MCF 10A (cell line): ENCODE measurements at places on chromosomes 5 and 9.

DNA sequence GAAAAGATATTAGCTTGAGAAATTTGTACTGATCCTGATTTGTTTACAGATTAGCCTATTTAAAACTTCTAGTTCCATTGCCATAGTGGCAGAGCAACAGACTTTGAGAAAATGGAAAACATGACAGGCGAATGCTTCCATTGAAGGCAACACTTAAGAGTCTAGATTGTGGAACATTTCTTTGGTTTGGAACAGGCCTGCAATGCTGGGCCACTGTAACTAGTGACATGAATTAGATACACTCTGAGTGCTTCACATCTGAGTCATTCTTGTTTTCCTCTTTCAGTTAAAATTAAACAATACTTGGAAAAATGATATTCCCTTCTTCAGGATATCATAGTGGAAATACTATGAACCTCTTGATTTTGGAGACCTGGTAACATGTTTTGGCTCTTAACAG lies 453.6 kb upstream of the TUSC1 start:
- DNase-seq: no peak

DNA sequence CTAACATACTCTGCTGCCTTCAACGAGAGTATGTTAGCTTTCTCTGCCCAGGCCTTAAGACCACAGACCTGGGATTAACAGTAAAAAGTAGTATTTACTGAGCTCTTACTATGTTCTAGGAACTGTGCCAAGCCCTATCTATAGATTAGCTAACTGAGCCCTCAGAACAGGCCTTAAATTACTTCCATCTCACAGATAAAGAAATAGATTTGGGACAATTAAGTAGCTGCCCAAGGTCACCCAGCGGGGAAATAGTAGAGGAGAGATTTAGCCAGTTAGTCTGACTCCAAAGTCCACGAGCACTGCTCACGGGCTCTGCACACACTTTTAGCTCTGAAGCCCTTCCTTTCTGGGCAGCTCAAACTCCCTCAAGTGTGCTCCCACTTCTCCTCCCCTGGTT lies 64.5 kb upstream of the EQTN start:
- DNase-seq: no peak

- DNase-seq: peak; percentile 62
Observed at GRCh38 chr5:32687499-32687831, 23.7 kb upstream of the NPR3 start.

- no peak for DNase-seq
Observed at GRCh38 chr5:151661968-151662732, 24.6 kb downstream of the SPARC start.

- no peak for DNase-seq
Observed at GRCh38 chr9:132733260-132733815, 63.1 kb downstream of the GTF3C4 start.

DNA sequence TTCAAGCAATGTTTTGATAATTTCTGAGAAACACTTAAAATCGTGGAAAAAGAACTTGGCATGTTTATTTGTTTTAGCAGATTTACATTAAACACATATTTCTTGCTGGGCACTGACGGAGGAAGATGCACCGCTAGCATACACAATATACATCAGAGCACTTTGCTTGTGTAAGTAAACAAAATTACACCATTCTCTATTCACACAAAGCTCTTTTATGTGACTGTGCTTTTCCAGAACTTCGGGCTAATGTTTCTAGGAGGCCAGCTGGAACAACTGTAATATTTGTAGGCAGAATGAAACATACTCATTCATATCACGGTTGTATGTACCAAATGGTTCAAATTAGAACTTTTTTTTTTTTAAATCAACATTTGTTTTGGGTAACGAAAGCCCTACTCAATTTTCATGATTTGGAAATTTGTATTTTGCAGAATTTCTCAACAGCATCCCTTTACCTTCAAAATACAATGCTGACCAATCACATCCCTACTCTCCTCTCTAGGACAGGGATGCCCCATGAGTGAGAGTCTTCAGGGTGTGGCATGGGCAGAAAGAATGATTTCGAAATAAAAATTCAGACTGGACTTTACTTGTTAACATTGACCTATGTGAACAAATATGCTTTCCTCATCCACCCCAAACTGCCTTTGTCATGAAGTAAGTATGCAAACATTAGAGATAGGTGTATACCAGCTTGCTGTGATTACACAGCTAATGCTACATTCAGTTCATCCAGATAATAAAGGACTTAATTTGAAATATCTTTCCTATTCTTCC lies 425.1 kb downstream of the BNC2 start:
- DNase-seq: peak; percentile 65

GRCh38 chr9:135468854-135469521 lies 10.6 kb upstream of the PPP1R26 start:
- no peak for DNase-seq

GRCh38 chr5:15371184-15371583 lies 128.8 kb upstream of the FBXL7 start:
- no peak for DNase-seq

DNA sequence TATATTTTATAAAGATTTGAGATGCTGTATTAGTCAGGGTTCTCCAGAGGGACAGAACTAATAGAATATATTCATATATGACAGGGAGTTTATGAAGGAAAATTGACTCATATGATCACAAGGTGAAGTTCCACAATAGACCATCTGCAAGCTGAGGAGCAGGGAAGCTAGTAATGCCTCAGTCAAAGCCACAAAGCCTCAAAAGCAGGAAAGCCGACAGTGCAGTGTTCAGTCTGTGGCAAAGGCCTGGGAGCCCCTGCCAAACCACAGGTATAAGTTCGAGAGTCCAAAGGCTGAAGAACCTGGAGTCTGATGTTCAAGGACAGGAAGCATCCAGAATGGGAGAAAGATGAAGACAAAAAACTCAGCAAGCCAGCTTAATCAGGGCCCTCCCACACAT lies 382.2 kb downstream of the LRRC70 start:
- DNase-seq: no peak

GRCh38 chr9:136075134-136075841 lies 19.8 kb downstream of the NACC2 start:
- no peak for DNase-seq

DNA sequence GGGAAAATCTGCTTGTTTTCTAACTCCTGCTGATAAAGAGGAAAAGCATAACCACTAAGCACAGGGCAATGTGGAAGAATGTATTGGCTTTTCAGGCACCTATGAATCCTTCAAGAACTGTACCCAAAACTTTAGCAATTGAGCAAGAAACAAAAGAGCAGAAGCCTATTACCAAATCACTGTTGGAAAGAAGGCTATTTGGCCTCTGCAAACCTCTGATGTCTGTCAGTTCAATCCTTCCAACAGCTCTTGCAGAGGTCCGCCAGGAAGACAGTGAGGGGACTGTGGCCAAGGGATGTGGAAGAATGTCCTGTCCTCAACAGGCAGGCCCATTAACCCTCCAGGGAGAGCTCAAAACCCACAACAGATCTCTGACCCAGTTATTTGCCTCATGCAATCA lies 328.6 kb downstream of the ENC1 start:
- DNase-seq: no peak

GRCh38 chr5:163531272-163531671 lies 25.9 kb downstream of the MAT2B start:
- no peak for DNase-seq

- no peak for DNase-seq
Observed at GRCh38 chr9:16784002-16784401, 86.5 kb downstream of the BNC2 start.

GRCh38 chr5:39892708-39893107 lies 467.9 kb upstream of the DAB2 start:
- peak; percentile 46 for DNase-seq

DNA sequence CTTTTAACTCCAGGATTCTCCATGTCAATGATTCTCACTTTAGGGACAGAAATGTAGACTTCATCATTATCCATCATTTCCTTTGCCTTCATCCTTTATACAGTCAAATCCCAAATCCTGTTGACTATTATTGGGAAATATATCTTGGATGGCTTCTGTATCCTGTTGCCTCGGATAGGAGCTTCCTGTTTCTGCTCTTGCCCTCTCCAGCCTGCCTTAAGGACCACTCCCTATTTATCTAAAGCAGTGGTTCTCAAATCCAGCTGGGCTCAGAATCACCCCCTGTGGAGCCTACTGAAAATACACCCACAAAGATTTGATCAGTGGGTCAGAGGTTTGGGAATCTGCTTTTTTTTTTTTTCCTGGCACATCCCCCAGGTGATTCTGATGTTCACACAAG lies 8.5 kb downstream of the AFAP1L1 start:
- DNase-seq: no peak

DNA sequence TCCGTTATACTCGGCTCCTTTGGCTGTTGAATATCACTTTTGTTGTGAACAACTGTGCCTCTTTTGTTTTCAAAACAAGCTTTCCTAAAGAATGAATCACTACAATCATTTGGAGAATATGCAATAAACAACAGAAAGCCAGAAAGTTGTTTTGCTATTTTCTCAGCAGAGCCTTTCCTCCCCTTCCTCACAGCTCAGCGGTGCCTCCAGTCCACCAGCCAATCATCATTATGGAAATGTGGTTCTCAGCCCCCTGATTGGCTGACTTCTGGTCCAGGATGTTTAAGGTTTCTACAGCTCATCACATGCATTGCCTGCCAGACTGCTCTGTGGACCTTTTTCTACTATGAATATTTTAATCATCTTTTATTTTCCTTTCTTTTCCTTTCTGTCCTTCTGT lies 9.1 kb upstream of the ZNF608 start:
- peak; percentile 59 for DNase-seq

DNA sequence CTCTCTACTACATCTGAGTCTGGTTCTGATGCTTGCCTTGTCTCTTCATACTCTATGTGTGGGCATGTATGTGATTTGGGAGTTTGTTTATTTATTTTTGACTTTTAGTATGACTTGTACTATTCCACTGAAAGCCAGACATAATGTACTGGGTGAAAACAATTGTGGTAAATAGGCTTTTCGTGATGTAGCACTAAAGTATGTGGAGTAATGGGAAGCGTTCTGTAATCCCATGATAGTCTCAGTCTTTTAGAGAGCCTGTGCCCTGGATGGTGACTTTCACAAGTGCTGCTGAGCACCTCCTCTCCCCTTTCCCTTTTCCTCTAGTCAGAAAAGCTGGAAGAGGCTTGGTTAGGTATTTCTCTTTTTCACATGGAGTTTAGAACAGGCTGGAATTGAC lies 85.8 kb upstream of the S1PR3 start:
- no peak for DNase-seq

- DNase-seq: no peak
Observed at GRCh38 chr5:131252824-131253171, 11.1 kb upstream of the CDC42SE2 start.
